ENCODE measurements at places on chromosomes 5 and 9.

- DNase-seq, result no peak
Measured at GRCh38 chr9:3337515-3338225, 188.1 kb downstream of the RFX3 start.

DNA sequence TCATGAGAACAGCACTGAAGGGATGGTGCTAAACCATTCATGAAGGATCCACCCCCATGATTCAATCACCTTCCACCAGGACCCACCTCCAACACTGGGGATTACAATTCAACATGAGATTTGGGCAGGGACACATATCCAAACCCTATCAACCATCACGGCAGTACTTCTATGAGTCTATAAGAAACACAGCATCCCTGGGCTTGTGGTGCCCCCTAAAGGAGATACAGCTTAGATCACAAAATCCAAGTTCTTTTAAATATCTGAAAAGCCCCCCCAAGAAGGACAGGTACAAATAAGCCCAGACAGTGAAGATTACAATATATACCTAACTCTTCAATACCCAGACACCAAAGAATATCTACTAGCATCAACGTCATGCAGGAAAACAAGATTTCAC, 233.7 kb upstream of the ADRA1B start:
- peak; percentile 52 for DNase-seq

DNA sequence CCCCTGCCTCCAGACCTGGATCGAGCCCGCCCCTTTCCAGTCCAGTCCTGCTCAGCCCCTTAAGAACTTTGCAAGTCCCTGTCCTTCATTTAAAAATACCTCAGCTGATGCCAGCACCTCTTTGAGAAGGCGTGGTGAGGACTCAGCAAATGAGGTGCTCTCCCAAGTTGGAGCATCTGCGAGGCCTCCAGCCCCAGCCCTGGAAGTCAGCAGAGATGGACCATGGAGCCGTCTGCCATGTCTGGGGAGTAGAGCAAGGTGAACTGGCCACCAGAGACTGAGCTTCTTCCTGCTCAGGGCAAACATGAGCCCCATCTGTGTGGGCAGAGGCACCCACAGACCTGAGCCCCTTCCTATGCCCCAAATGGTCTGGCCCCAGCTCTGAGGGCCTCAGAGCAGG, 71.5 kb downstream of the UBE2QL1 start:
- no peak for DNase-seq

GRCh38 chr5:76867827-76868693, 18.2 kb downstream of the S100Z start:
- peak; percentile 83 for DNase-seq
